ENCODE measurements at places on chromosomes 7 and 10.

- no peak for DNase-seq
These were observed 568.0 kb upstream of the GALNT17 start for GRCh38 chr7:70563960-70564359.

GRCh38 chr7:151012031-151012692 is 12.1 kb downstream of the ATG9B start:
- no peak for DNase-seq

DNA sequence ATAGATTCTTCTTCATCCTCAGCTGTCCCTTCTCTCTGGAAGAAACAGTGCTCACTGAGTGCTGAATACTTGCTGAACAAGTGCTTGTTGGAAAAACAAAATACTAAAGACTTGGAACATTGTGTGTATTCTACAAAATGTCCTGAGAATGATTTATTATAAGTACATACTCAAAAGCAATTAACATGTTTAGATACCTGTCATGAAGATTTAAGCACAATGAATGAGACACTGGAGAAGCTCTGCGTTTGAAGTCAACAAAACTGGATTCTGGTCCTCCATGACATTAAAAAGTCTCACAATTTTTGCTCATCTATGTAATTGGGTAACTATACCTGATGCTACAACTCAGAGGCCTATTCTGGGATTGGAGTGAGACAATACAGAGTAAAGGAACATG is 34.8 kb upstream of the LAMB1 start:
- no peak for DNase-seq

- DNase-seq = no peak
These were observed 471 bp downstream of the MGMT start for GRCh38 chr10:129467359-129468064.

DNA sequence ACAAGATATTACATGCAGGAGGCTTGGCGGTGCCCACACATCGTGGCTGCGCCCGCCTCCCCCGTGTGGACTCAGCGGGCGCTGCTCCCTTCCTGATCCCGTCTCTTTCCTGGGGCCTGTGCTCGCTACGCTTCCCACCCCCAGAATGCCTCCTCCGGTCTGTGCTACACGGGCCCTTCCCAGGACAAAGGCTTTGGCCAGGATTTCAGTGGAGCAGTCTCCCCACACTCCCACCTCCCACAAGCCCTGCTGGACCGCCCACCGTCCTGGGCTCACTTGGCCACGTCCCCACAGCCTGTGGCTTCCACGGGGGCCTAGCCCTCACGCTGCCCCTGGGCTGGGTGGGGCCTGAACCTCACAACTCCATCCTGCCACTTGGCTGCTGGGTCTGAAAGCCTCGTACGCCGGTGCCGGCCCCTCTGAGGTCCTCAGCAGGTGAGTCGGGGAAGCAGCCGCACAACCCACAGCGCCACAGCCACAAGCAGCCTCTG is 17.3 kb downstream of the CFAP46 start:
- no peak for DNase-seq

- no peak for DNase-seq
These were observed 282.7 kb downstream of the POU6F2 start for GRCh38 chr7:39260279-39260844.

GRCh38 chr7:55177068-55177530 is 158.3 kb downstream of the EGFR start:
- DNase-seq = no peak

DNA sequence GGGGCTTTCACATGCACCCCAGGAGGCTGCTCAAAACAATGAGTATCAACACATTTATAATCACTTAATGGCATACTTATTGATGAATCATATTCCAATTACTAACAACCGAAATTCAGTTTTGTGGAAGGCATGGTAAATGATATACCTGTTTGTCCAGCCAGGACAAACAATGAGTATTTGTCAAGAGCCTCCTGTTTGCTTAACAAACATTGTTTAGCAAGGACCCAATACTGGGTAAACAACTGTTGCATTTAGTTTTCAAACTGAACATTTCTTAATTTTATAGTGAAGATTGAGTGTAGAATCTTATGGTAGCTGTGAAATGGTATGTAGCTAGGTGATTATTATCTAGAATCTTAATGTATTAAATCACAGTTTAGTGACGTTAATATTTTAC is 473.7 kb downstream of the ATRNL1 start:
- peak; percentile 0 for DNase-seq

DNA sequence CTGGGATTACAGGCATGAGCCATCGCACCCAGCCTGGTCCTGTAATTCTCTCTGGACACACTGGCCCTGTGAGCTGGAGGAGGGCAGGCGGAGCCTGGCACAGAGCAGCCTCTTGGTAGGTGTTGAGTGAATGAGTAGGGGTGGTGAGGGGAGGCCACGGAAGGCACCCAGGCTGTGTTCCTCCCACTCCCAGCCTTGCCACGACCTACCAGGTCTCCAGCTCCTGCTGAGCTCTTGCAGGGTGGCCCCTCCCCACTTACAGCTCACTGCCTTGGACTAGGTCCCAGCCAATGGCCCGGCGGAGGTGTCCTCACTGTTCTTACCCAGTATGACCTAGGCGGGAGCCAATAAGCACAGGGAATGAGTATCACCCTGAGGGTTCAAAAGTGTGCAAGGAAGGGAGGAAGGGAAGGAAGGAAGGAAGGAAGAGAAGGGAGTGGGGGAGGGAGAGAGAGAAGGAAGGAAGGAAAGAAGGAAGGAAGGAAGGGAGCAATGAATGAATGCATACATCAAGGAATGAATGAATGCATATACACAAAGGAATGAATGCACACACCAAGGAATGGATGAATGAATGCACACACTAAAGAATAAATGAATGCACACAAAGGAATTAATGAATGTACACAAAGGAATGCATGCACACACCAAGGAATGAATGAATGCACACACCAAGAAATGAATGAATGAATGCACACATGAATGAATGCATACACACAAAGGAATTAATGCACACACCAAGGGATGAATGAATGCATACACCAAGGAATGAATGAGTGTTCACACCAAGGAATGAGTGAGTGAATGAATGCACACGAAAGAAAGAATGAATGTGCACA is 45.5 kb downstream of the GTF2IRD1 start:
- no peak for DNase-seq

DNA sequence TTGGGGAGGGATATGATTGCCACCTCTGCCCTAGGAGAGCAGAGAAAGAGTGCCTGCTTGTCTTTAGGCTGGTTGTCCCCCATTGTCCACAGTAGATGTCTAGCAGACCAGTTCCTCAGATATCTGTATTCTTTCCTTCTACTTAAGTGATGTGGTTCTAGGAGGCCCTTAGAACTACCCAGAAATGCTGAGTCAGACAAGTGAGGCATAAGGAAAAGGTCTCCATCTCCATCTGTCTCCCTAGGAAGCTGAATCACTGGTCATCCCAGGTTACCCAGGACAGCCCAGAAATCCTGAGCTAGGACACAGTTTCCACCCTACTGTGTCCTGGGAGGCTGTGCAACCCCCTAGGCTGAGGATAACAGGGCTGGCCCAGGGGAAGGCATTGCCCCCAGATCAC is 93.4 kb upstream of the INHBA start:
- no peak for DNase-seq

DNA sequence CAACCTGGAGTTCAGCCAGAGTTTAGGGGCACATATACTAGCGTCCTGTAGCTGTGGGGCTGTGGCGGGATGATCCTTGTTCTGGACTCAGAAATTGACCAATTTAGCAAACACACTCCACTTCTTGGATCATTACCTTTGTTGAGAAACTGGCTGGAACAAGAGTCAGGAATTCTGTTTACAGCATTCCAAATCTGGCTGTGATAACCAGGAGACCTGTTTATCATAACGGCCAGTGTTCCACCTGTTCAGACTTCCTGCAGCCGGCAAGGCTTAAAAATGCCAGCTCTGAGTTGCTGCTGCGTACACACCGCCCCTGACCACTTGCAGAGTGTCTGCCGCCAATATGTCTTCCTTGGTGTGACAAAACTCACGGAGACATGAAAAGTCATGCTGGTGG is 64.8 kb downstream of the ARMC3 start:
- no peak for DNase-seq

GRCh38 chr7:9186730-9187129 is 753.3 kb downstream of the NXPH1 start:
- DNase-seq = no peak

- no peak for DNase-seq
These were observed 662.5 kb downstream of the POM121L12 start for GRCh38 chr7:53697913-53698312.

- no peak for DNase-seq
These were observed 166.4 kb upstream of the PPP1R3A start for GRCh38 chr7:114085313-114085591.

GRCh38 chr10:73332379-73332778 is 26.3 kb downstream of the CFAP70 start:
- no peak for DNase-seq

DNA sequence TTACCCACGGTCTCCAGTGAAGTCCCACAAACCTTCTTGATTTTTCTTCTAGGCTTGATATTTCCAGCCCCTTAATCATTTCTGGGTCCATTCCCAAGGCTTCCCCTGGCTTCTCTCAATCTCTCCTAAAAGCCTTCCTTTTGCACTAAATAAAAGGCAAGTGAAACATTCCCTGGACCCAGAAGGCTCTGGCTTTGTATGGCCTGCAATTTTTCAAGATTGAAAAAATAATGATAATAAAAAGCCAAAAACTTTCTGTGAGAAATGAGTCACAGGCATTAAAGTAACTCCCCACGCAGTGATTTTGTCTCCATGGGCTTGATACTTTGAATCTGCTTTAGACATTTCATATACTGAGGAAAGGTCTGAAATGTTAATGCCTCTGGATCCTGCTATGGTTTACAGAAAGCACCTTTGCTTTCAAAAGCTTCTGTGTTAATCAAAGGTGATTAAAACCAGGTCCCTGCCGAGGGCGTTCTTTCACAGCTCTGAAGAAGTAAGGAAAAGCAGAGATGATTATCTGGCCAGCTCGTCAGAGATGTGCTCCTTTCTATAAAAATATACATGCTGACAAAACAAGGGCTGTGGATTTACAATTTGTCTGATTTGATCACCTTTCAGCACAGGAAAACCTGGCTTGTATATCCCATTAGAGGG is 118.9 kb upstream of the TMEM72 start:
- DNase-seq = no peak

DNA sequence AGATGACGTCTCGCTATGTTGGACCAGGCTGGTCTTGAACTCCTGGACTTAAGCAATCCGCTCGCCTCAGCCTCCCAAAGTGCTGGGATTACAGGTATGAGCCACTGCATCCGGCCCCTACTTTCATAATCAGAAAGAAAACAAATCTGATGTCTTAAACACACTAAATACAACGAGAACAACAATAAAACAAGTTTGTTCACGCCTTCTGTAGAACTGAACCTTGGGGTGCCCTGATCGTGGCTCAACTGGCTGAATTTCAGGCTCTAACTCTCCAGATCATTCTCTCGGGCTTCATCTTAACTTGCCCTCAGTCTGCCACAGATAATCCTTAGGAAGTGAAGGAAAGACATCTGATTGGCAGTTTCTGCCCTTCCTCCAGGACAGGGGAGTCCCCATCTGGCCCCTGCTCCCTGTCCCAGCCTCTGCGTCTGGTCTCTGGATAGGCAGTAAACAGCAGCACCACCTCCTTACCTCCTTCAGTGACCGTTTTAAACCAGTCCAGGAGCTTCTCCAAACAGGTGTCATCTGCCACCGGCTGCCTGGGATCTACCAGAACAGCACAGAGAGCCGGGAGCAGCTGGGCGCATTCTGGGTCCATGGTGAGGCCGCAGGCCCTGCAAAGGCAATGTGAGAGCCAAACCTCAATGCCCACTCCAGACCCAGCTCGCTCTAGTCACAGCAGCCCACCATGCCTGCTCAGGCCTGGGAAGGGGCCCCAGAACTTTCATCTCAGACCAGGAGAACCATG is 1.3 kb downstream of the BRAT1 start:
- no peak for DNase-seq

- DNase-seq = no peak
These were observed 364.0 kb upstream of the LRGUK start for GRCh38 chr7:133763076-133763640.

GRCh38 chr10:70910486-70911341 is 22.3 kb upstream of the PCBD1 start:
- DNase-seq = no peak

- DNase-seq = no peak
These were observed 106.1 kb downstream of the KCNMA1 start for GRCh38 chr10:77531441-77532001.

- DNase-seq = no peak
These were observed 229.6 kb downstream of the RAB11FIP2 start for GRCh38 chr10:117817116-117817515.

DNA sequence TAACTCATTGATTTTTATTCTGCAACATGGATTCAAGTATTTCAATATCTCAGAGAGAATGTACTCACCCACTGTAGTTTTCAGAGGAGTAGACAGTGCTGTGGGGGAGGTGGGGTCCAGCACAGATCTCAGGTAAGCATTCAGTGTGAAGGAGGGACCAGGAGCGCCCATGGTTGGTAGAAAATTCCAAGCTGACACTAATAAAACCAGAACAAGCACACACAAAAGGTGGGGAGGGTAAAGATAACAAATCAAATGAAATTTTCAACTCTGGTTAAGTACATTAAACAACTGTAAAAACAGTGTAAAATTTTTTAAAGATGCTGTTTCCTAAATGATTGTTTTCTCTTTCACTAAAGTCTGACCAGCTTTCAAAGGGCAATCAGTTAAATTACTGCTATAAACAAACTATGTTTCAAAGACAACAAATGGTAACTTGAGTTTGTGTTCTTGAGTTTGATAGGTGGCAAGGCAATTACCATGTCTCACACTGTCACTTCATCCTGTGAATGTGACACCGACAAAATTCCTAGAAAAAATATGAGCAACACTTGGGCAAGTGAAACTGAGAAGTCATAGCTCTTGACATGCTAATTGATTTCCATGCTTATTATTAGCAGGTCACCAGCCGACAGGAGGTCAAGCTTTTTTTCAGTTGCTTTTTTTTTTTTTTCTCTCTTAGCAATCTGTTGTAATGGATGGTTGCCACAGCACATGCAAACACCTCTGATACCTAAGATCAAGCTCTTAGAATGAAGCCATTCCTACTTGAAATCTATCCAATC is 205.8 kb upstream of the SLC26A5 start:
- no peak for DNase-seq

Data from NCI-H1092 treated with DMSO at 0.1 percent for 48 hours (cell line).